Tibial nerve (tissue), 4 donors: ENCODE measurements at places on chromosomes 2 and 18. TPM values are rescaled to one million over a fixed set of nuclear protein-coding genes. Genes with fewer than 3 reads are reported as not detected.

The MC5R gene
- total RNA-seq, result not detected

The ST3GAL5 gene
- total RNA-seq, result 30.9 TPM

The DNAH7 gene
- total RNA-seq, result 1.8 TPM

The SAG gene
- total RNA-seq, result not detected

The ATP6V1B1 gene
- not detected for total RNA-seq

The HOXD9 gene
- total RNA-seq, result 8.7 TPM

The NXPH2 gene
- not detected for total RNA-seq

The INPP5D gene
- total RNA-seq, result 43.8 TPM

- no peaks in the 10 kb centered on the region for H3K36me3 ChIP-seq
- H3K4me1 ChIP-seq, result no peaks in the 10 kb centered on the region
- no peaks in the 10 kb centered on the region for H3K27me3 ChIP-seq
- no peak overlapping the region for H3K27ac ChIP-seq
- no peak for DNase-seq
- no peak overlapping the region for H3K4me3 ChIP-seq
Measured at GRCh38 chr2:133061874-133062593, 392.0 kb upstream of the LYPD1 start.

GRCh38 chr2:10240911-10241610, 61.6 kb upstream of the HPCAL1 start:
- H3K36me3 ChIP-seq, result no peaks in the 10 kb centered on the region
- DNase-seq, result no peak
- no peak overlapping the region for H3K4me3 ChIP-seq
- H3K27ac ChIP-seq, result no peak overlapping the region

DNA sequence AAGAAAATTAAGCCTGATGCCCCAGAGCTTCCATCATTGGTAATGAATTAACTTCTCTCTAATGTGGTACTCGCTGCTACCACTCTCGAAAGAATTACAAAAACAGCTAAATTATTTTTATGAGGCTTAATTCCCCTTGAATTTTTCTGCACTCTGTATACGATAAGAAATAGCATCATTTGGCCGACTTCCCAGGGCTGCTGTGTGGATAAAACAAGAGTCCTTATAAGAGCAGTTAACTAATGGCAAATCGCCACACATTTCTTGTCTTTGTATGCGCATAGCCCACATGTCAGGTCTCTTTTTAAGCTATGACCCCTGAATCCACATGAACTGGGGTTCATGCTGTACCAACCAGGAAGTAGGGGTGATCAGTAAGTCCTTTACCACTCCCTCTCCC, 668.4 kb downstream of the TMEM182 start:
- H3K27ac ChIP-seq, result no peak overlapping the region
- H3K4me1 ChIP-seq, result no peaks in the 10 kb centered on the region
- no peaks in the 10 kb centered on the region for H3K36me3 ChIP-seq

- no peak overlapping the region for H3K4me3 ChIP-seq
- no peak overlapping the region for H3K27ac ChIP-seq
- H3K36me3 ChIP-seq, result no peaks in the 10 kb centered on the region
- H3K4me1 ChIP-seq, result no peaks in the 10 kb centered on the region
Measured at GRCh38 chr2:127032621-127033020, 74.3 kb downstream of the BIN1 start.

- no peaks in the 10 kb centered on the region for H3K36me3 ChIP-seq
- no peak overlapping the region for H3K27ac ChIP-seq
- H3K4me3 ChIP-seq, result no peak overlapping the region
Measured at GRCh38 chr2:222284466-222284865, 14.3 kb downstream of the PAX3 start.

GRCh38 chr2:128414351-128414750, 95.7 kb upstream of the HS6ST1 start:
- H3K4me3 ChIP-seq, result no peak overlapping the region
- no peaks in the 10 kb centered on the region for H3K36me3 ChIP-seq
- no peaks in the 10 kb centered on the region for H3K27me3 ChIP-seq
- DNase-seq, result no peak

- H3K4me3 ChIP-seq, result no peak overlapping the region
- H3K27me3 ChIP-seq, result peaks cover 25% of the 10 kb centered on the region
- no peak for DNase-seq
- H3K4me1 ChIP-seq, result no peaks in the 10 kb centered on the region
- H3K27ac ChIP-seq, result no peak overlapping the region
Measured at GRCh38 chr2:176657393-176657792, 388.2 kb downstream of the MTX2 start.

DNA sequence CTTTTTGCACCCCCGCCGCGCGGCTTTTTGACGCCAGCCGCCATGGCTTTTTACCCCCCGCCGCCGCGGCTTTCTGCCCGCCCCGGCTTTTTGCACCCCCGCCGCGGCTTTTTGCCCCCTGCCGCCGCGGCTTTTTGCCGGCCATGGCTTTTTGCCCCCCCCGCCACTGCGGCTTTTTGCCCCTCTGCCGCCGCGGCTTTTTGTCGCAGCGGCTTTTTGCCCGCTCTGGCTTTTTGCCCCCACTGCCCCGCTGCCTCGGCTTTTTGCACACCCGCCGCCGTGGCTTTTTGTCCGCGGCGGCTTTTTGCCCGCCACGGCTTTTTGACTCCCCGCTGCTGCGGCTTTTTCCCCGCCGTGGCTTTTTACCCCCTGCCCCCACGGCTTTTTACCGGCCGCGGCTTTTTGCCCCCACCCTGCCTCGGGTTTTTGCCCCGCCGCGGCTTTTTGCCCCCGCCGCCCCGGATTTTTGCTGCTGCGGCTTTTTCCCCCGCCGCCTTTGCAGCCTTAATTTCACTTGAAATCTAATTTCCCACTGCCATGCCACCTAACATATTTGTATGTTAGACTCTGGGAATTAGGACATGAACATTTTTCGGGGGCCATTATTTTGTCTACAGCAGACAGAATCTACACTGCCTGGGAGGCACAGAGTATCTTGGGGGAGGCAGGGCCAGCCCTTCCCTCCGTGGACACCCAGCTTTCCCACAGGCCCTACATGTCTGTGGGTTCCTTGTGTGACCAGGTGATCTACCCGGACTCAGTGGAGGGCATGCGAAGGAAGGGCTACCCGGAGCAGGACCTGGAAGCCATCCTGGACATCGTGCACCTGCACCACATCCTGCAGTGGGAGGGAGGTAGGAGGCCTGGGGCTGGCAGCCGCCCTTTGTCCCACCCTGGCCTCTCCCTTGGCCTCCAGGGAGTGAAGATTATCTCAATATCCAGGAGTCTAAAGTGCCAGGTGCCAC, 3031.0 kb upstream of the TEKT4 start:
- no peaks in the 10 kb centered on the region for H3K4me1 ChIP-seq
- H3K4me3 ChIP-seq, result peak overlapping the region; percentile 17
- no peaks in the 10 kb centered on the region for H3K36me3 ChIP-seq
- no peak overlapping the region for H3K27ac ChIP-seq
- DNase-seq, result no peak

DNA sequence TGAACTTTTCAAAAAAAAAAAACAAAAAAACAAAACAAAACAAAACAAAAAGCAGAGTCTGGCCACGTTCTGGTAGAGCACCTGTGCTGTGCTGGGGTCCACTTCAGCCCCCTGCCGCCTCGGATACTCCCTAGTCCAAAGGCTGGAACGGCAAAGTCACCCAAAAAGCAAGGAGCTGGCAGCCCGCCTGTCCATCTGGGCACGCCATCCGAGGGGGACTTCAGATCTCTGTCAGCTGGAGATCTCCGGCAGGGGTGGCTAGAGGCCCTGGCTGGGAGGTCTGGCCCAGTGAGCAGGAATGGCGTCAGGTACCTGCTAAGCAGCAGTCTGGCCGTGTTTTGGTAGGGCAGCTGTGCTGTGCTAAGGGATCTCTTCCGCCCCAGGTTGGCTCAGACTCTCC, 152.3 kb upstream of the ZNF516 start:
- no peak overlapping the region for H3K27ac ChIP-seq
- H3K27me3 ChIP-seq, result no peaks in the 10 kb centered on the region
- no peak overlapping the region for H3K4me3 ChIP-seq
- H3K36me3 ChIP-seq, result no peaks in the 10 kb centered on the region
- H3K4me1 ChIP-seq, result no peaks in the 10 kb centered on the region

GRCh38 chr18:58900015-58900649, 35.5 kb downstream of the ZNF532 start:
- no peak overlapping the region for H3K4me3 ChIP-seq
- H3K27ac ChIP-seq, result no peak overlapping the region
- H3K4me1 ChIP-seq, result peaks cover 80% of the 10 kb centered on the region
- H3K27me3 ChIP-seq, result no peaks in the 10 kb centered on the region
- no peak for DNase-seq

DNA sequence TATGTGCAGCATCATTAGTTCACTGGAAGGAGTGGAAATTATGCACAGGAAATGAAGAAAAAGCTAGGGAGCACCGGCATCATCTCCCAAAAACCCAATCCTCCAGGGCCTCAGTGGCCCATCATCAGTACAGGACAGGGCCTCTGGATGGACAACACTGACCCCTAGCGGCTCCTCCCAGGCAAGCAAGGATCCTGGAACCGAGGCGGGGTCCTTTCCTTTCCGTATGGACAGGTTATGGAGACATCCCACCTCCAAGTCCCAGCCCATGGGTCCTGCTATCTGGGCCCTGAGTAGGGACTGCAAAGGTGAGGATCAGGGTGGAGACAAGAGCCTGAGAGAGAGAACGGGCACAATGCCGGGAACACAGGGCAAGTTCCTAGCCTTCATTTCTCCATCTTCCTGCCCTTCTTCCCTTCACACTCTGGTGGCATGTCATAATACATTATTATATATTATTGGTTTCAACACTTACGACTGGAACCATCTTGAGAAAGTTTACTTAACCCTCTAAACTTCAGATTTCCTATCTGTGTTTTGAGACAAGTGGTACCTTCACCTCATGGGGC, 68.2 kb downstream of the ZNF516 start:
- H3K36me3 ChIP-seq, result no peaks in the 10 kb centered on the region
- H3K4me3 ChIP-seq, result no peak overlapping the region
- H3K27me3 ChIP-seq, result no peaks in the 10 kb centered on the region
- peaks cover 19% of the 10 kb centered on the region for H3K4me1 ChIP-seq

DNA sequence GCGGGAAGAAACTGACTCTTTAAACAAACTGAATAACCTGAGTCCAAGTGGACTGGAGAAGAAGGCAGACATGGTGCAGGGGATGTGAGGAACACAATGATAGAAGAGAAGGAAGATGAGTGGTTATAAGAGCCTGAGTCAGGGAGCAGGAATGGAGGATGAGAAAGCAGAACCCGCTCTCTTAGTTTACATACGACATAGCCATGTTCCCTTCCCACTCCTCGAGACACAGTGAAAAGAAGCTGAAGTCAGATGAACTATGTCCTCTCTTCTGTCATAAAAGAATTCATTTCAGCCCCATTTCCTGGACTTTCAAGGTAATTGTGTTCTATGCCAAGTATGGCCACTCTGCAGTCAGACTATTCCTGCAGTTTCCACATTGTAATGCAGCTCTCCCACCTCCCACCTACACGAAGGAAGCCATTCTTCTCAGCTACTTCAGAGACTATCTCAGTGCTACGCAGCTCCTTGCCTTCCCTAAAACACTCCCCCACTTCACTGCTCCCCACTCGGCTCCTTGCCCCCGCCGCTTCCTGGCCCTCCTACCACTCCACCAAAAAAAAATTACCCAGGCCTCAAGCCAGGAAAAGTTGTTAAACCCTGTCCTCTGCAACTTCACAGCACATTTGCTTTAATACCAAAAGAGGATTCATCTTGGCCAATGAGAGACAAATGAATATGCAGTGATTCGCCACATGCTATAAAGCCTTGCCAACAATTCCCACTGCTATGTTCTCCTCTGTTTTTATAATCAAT, 323.4 kb upstream of the EPHA4 start:
- DNase-seq, result no peak
- H3K27ac ChIP-seq, result no peak overlapping the region
- no peaks in the 10 kb centered on the region for H3K36me3 ChIP-seq
- H3K4me3 ChIP-seq, result no peak overlapping the region
- no peaks in the 10 kb centered on the region for H3K27me3 ChIP-seq

GRCh38 chr2:241018051-241018891, 19.9 kb downstream of the SNED1 start:
- no peaks in the 10 kb centered on the region for H3K4me1 ChIP-seq
- no peak overlapping the region for H3K27ac ChIP-seq
- H3K4me3 ChIP-seq, result no peak overlapping the region

GRCh38 chr18:4587204-4587603, 132.1 kb upstream of the DLGAP1 start:
- H3K27ac ChIP-seq, result no peak overlapping the region
- no peak overlapping the region for H3K4me3 ChIP-seq
- H3K4me1 ChIP-seq, result no peaks in the 10 kb centered on the region
- no peak for DNase-seq
- no peaks in the 10 kb centered on the region for H3K27me3 ChIP-seq

GRCh38 chr2:185044323-185044874, 446.1 kb downstream of the ZNF804A start:
- H3K4me1 ChIP-seq, result no peaks in the 10 kb centered on the region
- no peaks in the 10 kb centered on the region for H3K36me3 ChIP-seq
- DNase-seq, result no peak
- no peak overlapping the region for H3K27ac ChIP-seq

GRCh38 chr2:120691410-120691809, 44.3 kb upstream of the GLI2 start:
- no peak overlapping the region for H3K4me3 ChIP-seq
- H3K27me3 ChIP-seq, result peaks cover 14% of the 10 kb centered on the region
- no peak overlapping the region for H3K27ac ChIP-seq
- no peaks in the 10 kb centered on the region for H3K36me3 ChIP-seq
- DNase-seq, result no peak
- H3K4me1 ChIP-seq, result no peaks in the 10 kb centered on the region

GRCh38 chr18:43847164-43848091, 570.1 kb upstream of the SYT4 start:
- no peak overlapping the region for H3K4me3 ChIP-seq
- H3K27me3 ChIP-seq, result no peaks in the 10 kb centered on the region

GRCh38 chr2:232731470-232731869, 34.3 kb downstream of the GIGYF2 start:
- no peaks in the 10 kb centered on the region for H3K36me3 ChIP-seq
- H3K4me1 ChIP-seq, result no peaks in the 10 kb centered on the region
- no peaks in the 10 kb centered on the region for H3K27me3 ChIP-seq
- H3K4me3 ChIP-seq, result no peak overlapping the region
- no peak for DNase-seq
- no peak overlapping the region for H3K27ac ChIP-seq

- no peaks in the 10 kb centered on the region for H3K27me3 ChIP-seq
- H3K4me3 ChIP-seq, result no peak overlapping the region
- DNase-seq, result no peak
- no peaks in the 10 kb centered on the region for H3K36me3 ChIP-seq
Measured at GRCh38 chr2:191410646-191411436, 165.6 kb downstream of the MYO1B start.

- no peak overlapping the region for H3K27ac ChIP-seq
- no peaks in the 10 kb centered on the region for H3K36me3 ChIP-seq
- H3K4me1 ChIP-seq, result peaks cover 15% of the 10 kb centered on the region
Measured at GRCh38 chr2:236538242-236538641, 31.4 kb upstream of the ACKR3 start.

DNA sequence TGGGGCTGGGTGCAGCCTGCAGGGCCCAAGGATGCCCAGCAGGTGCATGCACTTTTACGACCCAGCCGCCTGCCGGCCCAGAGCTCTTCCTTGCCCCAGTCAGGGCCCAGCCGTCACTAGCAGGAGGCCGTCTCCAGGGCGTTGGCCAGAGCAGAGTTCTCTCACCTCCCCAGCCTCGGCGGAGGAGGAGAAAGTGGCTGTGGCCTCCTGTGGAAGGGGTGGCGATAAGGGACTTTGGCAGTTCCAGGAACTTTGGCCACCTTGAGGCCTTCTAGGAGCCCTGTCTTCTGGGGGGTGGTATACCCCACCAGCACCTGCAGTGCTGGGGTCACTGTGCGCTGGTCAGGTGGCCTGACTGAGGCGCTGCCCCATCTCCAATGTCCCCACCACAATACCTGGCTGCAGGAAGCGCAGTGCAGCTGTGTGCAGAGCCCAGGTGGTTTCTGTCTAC, 22.0 kb downstream of the NPPC start:
- no peak overlapping the region for H3K27ac ChIP-seq
- peaks cover 7% of the 10 kb centered on the region for H3K27me3 ChIP-seq
- H3K4me3 ChIP-seq, result no peak overlapping the region
- no peak for DNase-seq
